ENCODE measurements at places on chromosomes 7 and 10. TPM values are rescaled to one million over a fixed set of nuclear protein-coding genes. Genes with fewer than 3 reads are reported as not detected.

FLNC gene
- 11.7 TPM for total RNA-seq

DNA sequence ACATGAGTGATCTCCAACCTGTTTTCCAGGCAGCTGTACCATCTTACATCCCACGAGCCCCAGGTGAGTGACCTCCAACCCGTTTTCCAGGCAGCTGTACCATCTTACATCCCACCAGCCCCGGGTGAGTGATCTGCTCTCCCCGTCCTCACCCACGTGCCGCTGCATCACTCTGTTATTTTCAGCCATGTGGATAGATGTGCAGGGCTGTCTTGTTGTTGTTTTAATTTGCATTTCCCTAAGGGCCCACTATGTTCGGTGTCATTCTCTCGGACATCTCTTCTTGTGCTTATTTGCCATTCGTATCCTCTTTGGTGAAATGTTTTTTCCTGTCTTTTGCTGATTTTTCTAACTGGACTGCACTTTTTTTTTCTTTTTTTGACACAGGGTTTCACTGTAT, 17.9 kb upstream of the LARP4B start:
- no peak for DNase-seq

DNA sequence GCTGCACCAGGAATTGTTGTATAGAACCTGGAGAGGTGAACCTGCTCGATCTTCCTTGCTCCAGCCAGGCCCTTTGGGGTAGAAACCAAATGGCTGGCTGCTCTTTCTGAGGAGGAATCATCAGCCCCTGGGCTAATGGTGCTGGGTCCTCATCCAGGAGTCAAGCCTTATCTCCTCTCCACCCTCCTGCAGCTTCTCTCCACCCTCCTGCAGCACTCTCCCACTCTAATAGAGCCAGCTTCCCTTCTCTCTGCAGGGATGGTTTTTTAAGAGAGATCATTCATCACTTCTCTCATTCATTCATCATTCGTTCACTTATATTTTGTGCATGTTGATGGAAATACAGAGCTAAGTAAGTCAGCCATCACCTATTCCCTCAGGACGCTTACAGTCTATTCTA, 103.5 kb downstream of the XPNPEP1 start:
- no peak for DNase-seq

DNA sequence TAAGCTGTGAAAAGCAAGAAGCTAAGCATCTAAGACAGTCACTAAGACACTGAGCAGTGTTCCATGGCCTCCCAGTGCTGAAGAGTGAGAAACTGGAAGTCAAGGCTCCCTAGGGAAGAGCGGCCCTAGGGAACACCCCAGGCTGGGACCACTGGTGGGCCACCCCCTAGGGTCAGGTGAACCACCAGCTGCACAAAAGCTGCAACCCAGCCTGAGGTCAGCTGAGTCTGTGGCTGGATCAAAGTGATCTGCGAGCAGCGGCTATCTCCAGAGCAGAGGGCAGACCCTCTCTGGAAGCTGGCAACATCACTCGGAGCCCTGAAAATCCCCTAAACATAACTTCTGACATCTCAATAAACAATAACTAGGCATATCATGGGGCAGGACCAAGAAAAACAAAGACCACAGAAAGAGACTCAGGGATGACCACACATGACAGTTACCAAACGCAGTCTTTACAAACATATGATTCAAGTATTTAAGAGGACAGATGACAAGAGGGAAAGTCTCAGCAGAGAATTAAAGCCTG, 125.8 kb downstream of the DLG5 start:
- no peak for DNase-seq

GRCh38 chr7:34060196-34060947, 155.0 kb downstream of the BMPER start:
- DNase-seq, result no peak

DNA sequence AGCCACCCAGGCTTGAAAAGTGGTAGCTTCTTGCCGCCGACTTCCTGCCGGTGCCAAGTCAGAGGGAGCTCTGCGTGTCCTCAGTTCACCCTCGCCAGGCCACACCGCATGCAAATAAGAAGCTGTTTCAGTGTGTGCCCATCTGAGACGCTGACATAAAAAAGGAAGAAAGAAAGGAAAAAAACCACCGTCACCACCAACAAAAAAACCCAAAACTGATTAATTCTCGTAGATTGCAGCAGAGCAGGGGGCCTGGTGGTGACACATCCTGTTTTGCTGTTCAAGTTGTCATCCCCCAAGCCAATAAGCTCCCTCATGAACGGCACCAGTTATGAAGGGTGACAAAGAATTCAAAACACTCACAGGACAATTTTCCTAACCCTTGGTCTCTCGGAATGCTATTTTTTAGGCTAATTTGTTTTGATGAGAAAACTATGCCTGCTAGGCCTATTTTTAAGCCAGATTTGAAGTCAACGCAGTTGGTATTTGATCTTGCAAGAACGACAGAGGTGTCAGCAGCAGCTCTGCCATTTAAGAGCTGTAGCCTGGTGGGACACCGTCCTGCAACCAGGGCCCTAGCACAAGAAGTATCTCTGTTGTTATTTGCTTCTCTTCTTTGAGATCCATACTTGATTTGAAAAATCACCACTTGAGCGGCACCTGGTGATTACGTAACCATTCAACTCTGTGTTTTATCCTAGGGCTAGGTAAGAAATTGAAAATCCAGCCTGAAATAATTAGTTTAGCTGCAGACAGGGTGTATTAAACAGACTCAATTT, 145.6 kb downstream of the PFKFB3 start:
- DNase-seq, result no peak

DNA sequence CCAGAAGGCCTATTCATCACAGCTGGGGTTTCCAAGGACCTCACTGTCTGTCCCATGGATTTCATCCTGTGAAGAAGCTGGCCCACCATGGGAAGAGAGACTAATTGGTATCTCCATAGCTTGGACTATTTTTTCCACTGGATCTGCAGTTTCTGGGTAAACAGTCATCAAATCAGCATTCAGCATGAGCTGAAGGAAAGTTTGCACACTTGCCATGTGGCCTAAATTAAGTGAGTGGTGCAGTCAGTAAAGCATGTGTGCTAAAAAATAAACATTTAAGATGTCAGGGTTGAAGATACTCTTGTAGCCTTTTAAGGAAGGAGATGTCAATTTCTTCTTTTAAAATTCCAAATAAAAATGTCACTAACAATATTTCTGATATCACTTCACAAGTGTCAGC, 381.1 kb upstream of the ZMIZ1 start:
- no peak for DNase-seq

DNA sequence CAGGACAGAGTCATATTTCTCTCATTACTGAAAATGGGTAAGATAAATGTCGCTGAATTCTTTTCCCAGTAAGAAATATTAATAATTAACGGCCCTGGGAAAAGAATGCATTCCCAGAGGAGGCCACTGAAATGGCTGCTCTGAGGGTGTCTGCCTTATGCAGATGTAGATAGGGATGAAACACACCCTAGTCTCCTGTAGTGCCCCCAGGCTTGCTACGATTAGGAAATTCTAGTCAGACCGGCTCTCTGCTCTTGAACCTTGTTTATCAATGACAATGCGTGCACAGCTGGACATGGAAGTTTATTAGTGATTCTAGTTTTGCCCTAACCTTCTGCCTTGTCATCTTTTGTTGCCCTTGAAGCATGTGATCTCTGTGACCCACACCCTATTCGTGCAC, 291.1 kb downstream of the ZNF248 start:
- no peak for DNase-seq

ZNF853 gene
- 8.7 TPM for total RNA-seq

TEX47 gene
- total RNA-seq, result not detected

DNA sequence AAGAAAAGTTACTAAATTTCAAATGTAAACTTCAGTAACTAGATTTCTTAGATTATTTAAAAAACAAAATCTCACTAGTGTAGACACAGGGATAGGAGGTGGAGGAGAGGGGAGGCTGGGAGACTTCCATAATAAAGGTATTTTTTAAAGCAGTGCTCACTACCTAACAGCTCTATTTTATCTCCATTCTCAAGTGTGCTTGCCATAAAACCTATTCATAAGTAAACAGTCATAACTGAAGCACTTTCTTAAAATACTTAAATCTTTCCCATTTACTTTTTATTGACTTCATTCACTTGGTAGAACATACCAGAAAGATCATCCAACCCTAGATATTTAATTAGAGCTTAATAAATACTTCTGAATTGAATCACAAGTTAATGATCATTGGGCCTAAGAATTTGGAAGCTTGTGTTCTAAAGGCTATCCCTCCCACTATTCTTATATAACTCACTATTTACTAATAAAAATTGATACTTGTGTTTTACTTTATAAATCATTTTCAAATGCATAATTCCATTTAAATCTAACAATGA, 107.4 kb downstream of the SNX13 start:
- DNase-seq, result no peak

IKZF1 gene
- total RNA-seq, result 20.1 TPM

SLC13A1 gene
- total RNA-seq, result not detected

KCNMA1 gene
- total RNA-seq, result 10.7 TPM

DNA sequence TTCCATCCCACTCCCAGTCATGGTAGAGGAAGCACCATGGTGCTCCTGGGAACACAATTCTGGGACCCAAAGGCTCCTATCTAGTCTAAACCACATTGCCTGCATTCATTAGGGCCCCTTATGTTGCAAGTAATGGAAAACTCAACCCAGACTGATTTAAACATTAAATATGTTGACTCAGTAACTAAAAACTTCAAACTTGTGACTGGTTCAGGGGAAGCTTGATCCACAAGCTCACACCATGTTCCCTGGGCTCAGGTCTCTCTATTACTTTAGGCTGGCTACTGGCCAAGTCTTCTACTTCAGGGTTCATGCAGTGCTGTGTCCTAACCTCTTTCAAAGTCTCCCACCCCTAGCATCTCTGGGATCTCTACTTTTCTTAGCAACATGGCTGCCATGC, 13.1 kb downstream of the WNT16 start:
- no peak for DNase-seq

DNA sequence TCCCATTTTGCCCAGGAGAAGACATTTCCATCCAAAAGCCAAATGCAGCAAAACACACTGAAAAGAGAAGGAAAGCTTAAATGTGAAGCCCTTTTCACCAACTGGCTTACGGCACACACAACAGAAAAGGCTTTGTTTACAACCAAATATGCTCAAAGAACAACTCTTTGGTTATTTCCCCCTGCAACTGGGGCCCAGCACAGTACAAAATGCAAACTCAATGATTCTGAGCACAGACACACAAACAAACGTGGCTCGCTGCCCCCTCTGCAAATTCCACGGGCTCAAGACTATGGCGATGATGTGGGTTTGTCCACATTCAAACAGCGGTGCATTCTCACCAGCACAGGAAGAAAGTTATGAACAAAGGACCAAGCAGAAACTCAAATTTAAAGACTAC, 5.3 kb downstream of the CPXM2 start:
- no peak for DNase-seq

DNA sequence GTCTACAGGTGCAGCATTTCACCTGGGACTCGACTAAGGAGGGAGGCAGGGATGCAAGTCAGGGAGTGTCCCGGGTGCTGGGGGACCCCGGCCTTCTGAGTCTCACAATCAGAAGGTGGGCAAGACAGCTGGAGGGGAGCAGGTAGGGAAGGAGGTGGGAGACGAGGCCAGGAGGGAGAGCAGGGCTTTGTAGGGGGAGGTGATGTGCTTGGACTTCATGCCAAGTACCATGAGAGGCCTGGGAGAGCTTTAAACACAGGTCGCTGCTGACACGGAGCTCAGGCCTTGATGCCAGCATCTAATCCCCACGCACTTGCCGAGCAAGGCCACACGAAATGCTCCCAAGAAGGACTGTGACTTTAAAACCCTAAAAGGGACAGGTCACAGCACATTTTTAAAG, 244.7 kb downstream of the ADARB2 start:
- DNase-seq, result no peak
